Activated T-helper 9 cell treated with anti-CD3 and anti-CD28 coated beads, Interleukin-2, amount 50 U/mL, for 16 hours (primary cell): ENCODE measurements at places on chromosomes 6 and 20.

DNA sequence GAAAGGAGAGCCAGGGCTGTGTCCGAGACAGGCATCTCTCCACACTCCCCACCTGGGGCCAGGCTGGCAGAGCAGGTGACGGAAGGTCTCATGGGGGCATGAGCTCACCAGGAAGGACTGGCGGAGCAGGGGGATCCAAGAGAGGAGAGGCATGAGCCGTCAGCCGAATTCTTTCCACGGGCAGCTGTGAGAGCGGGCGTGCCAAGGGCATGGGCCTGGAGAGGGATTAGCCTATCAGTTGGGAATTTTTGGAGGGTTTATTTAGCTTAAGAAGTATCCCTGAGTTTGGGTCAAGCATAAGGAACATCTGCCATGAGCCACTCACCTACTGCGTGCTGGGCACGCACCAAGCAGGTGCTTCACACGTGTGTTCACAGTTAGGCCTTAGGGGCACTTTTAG is 60.2 kb upstream of the ZNFX1 start:
- no peak for DNase-seq

- DNase-seq, result no peak
These were observed 182.8 kb downstream of the SMOC2 start for GRCh38 chr6:168623736-168624135.

- DNase-seq, result no peak
These were observed 22.0 kb upstream of the CCDC167 start for GRCh38 chr6:37521674-37522073.

DNA sequence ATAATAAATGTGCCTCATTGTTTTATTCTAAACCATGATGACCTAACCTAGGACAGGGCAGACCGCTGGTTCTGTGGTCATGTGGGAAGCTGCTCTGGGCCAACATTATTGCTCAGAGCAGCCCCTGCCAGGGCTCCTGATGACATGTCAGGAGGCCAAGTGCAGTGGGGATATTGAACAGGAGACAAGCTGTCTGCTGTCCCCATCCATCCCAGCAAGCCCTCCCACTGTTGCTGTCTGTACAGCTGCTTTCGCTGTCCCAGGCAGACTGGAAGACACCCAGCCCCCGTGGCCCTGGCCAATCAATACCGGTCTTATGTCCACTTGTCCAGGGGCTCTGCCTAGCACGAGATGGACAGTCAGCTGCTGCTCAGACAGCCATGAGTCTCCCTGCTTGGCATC is 43.2 kb upstream of the FNDC1 start:
- DNase-seq, result no peak

DNA sequence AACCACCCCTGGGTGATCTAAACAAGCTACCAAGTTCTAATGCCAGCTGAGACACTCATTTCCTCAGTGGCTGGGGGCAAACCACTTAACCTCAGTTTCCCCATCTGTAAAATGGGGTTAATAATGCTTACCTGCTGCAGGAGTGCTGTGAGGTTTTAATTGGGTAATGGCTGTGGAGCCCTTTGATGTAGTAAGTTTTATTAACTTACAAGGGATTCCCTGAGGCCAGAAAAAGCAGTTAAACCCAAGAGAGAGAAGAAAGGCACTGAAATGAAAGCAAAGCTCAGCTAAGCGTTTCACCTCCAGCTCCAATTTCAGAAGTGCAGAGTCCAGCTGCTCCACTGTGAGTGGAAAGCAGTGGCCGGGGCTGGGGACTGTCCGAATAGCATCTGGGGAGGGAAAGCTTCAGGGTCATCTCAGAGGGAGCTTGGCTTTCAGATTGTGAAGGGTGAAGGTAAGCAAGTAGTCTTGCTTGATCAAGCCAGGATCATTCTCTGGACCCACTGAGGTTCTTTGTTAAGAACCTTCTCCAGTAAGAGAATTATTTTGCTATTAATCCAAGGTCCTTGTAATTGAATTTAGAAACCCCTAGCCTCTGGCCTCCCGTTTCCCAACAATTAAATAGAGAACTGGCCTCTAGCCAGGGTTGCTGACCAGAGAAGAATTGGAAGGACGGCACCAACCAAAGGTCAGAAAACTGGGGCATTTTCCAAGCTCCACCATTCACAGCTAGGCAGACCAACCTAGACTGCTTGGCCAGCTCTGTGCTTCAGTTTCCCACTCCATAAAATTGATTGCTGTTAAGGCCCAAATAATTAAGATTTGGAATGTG is 20.9 kb upstream of the TCP11 start:
- DNase-seq, result no peak

- no peak for DNase-seq
These were observed 69.4 kb upstream of the NAA20 start for GRCh38 chr20:19947611-19948264.

- peak; percentile 65 for DNase-seq
These were observed 1.1 kb downstream of the AMD1 start for GRCh38 chr6:110875548-110876169.

DNA sequence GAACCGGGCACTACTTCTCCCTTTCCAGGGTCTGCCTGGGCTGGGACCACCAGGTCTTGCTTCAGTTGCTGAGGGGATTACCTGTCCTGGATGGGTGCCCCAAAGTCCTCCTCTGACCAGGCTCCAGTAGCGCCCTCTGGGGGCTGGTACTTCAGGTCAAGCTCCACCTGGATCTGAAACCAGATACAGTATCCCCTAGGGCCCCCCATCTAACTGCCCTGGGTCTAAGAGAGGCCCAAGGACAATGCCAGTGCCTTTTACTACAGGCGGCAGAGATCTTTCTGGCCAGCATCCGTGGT is 11.2 kb upstream of the SPAG4 start:
- DNase-seq, result no peak

- DNase-seq, result no peak
These were observed 303.4 kb downstream of the PLCB1 start for GRCh38 chr20:8435285-8436035.

DNA sequence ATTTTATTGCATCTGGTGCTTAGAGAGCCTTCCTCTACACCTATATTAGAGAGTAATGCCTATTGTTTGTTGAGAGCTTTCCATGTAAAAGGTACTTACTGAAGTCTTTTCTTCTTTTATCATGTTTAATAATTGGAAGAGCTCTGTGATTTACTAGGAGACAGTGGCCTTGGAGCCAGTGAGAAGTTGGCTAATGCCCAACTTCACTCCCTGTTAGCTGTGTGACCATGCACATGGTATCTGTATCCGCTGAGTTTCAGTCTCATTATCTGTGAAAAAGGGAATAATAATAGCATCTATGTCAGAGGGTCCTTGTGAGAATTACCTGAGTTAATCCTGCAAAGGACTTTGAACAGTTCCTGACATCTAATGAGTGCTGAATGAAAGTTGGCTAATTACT is 105.0 kb downstream of the CD109 start:
- DNase-seq, result no peak

GRCh38 chr20:14341801-14342200 is 4.4 kb upstream of the FLRT3 start:
- DNase-seq, result no peak

DNA sequence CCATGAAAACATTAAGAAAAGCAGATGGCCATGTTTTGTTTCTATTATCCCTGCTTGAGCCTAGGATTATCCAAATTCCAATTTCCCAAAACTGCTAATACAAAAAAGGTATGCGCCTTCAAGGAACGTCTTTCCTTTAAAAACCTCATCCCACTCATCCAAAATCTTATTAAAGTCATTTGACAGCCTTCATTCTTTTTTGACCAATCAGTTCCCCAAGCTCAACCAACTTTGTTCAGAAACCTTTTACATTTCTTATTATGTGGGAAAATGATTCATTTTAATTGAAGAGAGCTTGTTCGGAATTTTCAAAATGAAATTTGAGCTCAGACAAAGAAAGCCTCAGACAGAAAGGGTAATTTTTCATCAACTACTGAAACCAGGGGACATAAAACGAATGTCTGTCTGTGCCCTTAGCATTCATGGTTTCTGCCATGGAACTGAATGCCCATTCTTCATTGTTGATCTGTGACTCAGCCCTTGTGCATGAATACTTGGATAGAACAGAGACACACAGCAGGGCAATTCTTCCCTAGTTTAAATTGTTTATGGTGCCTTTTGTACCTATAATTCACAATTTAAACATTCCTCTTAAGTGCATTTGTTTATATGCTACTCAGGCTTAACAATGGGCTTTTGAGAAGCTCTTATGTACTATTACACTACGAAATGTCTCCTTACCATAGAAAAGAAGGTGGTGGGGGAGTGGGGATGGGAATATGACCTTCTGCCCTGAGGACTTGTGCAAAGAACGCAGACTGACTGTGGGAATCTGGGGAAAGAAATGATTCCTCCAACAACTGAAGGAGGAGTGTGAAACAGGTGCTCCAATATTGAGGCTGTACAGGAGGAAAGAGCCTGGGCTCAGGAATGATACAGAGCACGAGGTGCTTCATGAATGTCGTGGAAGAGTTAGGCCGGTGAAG is 49.8 kb upstream of the ERVFRD-1 start:
- DNase-seq, result no peak

- DNase-seq, result no peak
These were observed 256.3 kb downstream of the OGFRL1 start for GRCh38 chr6:71544906-71545305.

DNA sequence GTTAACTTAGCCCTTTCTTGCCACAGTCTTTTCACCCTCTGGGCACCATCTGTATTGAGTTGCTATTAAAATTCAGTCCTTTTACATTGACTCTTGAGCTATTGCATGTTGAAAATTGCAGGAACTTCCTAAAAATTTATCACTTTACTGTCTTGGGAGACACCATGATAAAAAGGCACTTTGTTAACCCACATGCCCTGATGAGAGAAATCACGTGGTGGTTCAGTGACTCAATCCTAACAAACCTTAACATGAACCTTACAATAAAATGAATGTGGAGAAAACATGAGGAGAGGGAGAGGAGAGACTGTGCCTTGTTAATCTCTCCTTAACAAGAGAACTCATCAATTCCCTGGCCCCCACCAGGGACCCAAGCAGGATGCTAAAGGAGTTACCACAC is 30.8 kb downstream of the GSTA4 start:
- no peak for DNase-seq

GRCh38 chr6:166655251-166655650 is 28.2 kb upstream of the RPS6KA2 start:
- no peak for DNase-seq

- DNase-seq, result no peak
These were observed 236.3 kb upstream of the ZNF217 start for GRCh38 chr20:53829724-53830521.

DNA sequence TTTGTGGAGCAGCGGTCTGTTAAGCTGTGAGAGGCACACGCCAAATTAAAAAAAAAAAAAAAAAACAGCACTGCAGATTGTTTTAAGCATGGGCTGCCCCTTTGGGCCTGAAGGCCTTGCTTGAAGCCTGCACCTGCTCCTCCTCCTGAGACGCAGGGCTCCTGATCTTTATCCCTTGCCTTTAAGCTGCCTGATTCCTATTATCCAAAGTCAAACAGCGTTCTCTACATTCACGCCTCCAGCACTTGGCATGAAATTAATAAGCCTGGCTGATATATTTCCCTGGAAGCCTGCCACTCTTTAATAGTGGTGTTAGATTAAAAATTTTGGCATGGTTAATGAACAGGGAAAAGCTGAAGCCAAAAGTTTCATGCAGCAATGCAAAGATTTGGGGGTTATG is 163.9 kb downstream of the FAXC start:
- no peak for DNase-seq

DNA sequence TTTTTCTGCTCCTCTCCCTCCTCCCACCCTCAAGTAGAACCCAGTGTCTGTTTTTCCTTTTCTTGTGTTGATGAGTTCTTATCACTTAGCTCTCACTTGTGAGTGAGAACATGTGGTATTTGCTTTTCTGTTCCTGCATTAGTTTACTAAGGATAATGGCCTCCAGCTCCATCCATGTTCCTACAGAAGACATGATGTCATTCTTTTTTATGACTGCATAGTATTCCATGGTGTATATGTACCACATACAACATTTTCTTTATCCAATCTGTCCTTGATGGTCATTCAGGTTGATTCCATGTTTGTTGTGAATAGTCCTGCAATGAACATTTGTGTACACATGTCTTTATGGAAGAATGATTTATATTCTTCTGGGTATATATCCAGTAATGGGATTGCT is 81.0 kb downstream of the TOX2 start:
- no peak for DNase-seq

- no peak for DNase-seq
These were observed 436.8 kb downstream of the PREX1 start for GRCh38 chr20:48390981-48391380.

GRCh38 chr6:129645106-129645829 is 64.7 kb downstream of the ARHGAP18 start:
- no peak for DNase-seq

- DNase-seq, result no peak
These were observed 126.4 kb upstream of the CD93 start for GRCh38 chr20:23212464-23212995.

GRCh38 chr20:38152175-38152620 is 12.9 kb downstream of the TGM2 start:
- no peak for DNase-seq

DNA sequence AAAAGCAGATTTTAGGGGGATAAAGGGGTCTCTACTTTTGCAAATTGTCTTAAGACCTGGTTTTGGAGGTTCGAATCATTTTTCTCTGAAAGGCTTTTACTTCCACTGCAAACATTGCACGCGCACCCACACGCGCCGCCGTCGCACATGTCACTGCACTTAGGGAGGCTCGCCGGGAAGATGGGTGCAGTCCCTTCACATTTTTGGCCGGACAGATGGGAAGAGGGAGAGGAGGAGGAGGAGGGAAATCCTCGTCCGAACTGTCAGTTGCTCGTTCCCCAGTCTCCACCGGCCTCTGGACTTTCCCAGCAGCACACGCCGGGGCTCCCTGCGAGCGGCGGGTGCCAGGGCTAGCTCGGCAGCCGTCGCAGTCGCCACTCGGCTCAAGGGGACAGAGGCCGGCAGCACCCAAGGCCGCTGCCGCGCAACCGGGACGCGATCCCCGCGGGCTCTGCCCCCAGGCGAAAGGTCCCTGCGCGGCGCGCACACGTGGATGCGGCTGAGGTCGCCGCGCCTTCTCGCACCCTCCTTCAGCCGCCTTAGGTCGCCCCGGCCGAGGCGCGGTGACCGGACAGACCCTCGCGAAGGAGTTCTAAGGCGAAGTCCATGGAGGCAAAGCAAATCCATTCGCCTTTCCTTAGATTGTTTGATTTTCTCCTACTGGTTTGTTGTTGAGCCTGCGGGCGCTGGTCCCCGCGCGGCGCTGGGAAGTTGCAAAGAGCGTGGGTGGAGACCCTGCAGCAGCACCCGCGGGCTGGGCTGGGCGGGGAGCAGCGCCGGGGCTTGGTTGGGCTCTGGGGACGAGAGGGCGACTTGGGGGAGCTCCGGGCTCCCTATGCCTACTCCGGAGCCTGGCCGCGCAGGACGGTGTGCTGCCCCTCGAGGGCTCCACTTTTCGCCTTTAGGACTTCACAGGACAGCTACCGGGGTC is 1.2 kb downstream of the MYB start:
- no peak for DNase-seq
